Upper lobe of right lung (tissue), 1 donor: ENCODE measurements at places on chromosomes 11 and 22.
A peak's percentile ranks its signal among the peaks of the same experiment; 100 is the strongest.

DNA sequence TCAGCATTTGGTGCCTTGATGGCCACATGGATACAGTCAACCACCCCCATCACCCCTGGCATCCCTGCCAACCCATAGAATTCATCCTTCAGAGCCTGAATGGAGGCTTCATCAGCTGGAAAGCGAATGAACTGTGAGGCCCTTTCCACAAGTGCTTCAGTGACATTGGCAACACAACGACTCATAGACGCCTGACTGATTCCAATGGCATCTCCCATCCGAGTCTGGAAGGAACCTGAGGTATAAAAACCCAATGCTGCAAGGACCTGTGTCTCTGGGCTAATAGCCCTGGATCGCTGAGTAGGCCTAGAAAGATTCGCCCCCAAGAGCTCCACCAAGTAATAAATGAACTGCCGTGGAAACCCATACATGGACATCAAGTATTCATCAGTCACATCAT, 1.3 kb downstream of the HARBI1 start:
- no peaks in the 10 kb centered on the region for H3K36me3 ChIP-seq
- DNase-seq, result no peak
- H3K4me3 ChIP-seq, result no peak overlapping the region
- H3K27ac ChIP-seq, result no peak overlapping the region

- DNase-seq, result peak; percentile 9
- no peaks in the 10 kb centered on the region for H3K36me3 ChIP-seq
- H3K4me3 ChIP-seq, result no peak overlapping the region
Observed at GRCh38 chr22:36772451-36772850, 3.5 kb downstream of the IFT27 start.

DNA sequence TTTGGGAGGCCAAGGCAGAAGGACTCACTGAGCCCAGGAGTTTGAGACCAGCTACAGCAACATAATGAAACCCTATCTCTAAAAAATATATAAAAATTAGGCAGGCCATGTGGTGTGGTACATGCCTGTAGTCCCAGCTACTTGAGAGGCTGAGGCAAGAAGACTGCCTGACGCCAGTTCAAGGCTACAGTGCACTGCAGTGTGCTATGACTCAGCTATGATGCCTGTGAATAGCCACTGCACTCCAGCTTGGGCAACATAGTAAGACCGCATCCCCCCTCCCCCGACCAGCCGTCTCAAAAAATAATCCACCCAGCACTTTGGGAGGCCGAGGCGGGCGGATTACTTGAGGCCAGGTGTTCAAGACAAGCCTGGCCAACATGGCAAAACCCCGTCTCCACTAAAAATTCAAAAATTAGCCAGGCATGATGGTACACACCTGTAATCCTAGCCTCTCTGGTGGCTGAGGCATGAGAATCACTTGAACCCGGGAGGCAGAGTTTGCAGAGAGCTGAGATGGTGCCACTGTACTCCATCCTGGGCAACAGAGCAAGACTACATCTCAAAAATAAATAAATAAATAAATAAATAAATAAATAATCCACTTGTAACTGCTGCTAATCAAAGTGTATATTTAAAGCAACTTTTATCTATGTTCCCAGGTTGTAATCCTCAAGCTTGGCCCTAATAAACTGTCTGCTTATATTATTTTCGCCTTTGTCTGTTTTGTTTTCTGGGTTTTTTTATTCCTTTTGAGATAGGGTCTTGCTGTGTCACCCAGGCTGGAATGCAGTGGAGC, 7.8 kb downstream of the HPS5 start:
- H3K27me3 ChIP-seq, result no peaks in the 10 kb centered on the region
- H3K27ac ChIP-seq, result no peak overlapping the region
- H3K4me1 ChIP-seq, result peaks cover 26% of the 10 kb centered on the region

GRCh38 chr11:102932678-102933077, 22.9 kb downstream of the MMP13 start:
- H3K36me3 ChIP-seq, result no peaks in the 10 kb centered on the region
- no peak overlapping the region for H3K4me3 ChIP-seq
- no peak overlapping the region for H3K27ac ChIP-seq
- no peaks in the 10 kb centered on the region for H3K4me1 ChIP-seq
- H3K27me3 ChIP-seq, result no peaks in the 10 kb centered on the region

DNA sequence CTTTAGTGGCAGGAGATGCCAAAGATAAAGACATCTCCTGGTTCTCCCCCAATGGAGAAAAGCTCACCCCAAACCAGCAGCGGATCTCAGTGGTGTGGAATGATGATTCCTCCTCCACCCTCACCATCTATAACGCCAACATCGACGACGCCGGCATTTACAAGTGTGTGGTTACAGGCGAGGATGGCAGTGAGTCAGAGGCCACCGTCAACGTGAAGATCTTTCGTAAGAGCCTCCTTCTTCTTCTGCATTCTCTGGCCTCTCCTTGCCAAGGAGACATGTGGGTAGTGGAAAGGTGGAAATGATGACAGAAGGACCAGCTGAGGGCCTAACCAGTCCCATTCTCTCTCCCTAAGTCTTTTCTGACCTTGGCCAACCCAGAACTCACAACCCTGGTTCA, 110.1 kb upstream of the TTC12 start:
- no peaks in the 10 kb centered on the region for H3K27me3 ChIP-seq
- DNase-seq, result no peak
- no peaks in the 10 kb centered on the region for H3K36me3 ChIP-seq
- no peak overlapping the region for H3K27ac ChIP-seq
- H3K4me1 ChIP-seq, result no peaks in the 10 kb centered on the region
- H3K4me3 ChIP-seq, result no peak overlapping the region

GRCh38 chr11:118304568-118305248, at the start of gene CD3E:
CD3E (plus strand) TSS chr11:118304730; CDS start chr11:118304953, 223 bp downstream.
- H3K4me3 ChIP-seq, result peak within 1 kb of the TSS; percentile 30
- no peaks in the 10 kb centered on the region for H3K36me3 ChIP-seq
- H3K27ac ChIP-seq, result peak within 1 kb of the TSS; percentile 53
- H3K4me1 ChIP-seq, result no peaks in the 10 kb centered on the region
- DNase-seq, result no peak

GRCh38 chr22:35231585-35232084, 25.7 kb upstream of the HMGXB4 start:
- H3K36me3 ChIP-seq, result no peaks in the 10 kb centered on the region
- H3K4me3 ChIP-seq, result no peak overlapping the region
- H3K27me3 ChIP-seq, result no peaks in the 10 kb centered on the region
- no peak overlapping the region for H3K27ac ChIP-seq
- peak; percentile 81 for DNase-seq

DNA sequence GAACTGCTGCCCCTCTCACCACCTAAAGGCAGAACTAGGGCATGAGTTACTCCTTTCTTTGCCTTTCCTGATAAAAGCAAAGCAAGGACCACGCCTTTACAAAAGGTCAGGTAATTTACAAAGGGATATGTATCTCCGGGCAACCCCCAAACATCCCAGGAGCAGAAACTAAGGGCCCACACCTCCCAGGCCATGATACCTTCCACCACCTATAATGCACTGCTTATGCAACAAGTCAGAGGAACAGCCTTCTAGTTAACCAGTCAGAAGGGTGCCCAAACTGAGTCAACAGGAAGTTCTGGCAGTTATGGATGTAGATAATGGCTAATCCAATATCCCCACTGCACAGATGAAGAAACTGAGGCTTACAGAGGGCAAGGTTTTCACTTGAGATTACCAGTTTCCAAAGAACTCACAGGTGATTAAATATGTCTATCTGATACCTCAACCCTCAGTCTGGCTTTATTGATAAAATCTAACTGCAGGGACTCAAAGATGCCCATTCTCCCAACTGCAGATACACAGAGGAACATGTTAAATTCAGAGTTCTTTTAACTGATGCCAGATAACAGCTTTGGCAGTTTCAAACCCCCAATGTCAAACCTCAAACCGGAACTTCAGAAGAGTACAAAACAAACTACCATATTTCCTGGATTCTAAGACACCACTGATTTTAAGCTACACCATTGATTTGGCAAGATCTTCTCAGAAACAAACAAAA, 16.8 kb upstream of the CASTOR1 start:
- H3K27me3 ChIP-seq, result no peaks in the 10 kb centered on the region
- peak overlapping the region; percentile 18 for H3K4me3 ChIP-seq
- H3K36me3 ChIP-seq, result peaks cover 7% of the 10 kb centered on the region
- no peak for DNase-seq

DNA sequence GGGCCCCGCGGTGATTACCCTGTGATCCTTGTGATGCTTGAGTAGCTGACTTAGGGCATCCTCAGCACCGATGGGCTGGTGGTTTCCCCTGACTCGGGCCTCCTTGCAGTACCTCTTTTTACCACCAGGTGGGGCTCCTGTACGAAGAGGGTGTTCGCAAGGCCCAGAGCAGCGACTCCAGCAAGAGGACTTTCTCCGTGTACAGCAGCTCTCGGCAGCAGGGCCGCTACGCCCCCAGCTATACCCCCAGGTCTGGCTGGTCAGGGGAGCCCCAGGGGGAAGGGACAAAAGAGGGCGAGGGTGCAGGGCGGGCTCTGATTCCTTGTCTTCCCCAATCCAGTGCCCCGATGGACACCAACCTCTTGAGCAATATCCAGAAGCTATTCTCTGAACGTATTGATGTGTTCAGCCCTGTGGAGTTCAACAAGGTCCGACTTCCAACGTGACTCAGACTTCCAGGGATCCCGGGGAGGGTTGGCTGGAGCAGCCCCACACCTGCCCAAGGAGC, 1.3 kb upstream of the TM7SF2 start:
- DNase-seq, result peak; percentile 88
- H3K4me1 ChIP-seq, result peaks cover 25% of the 10 kb centered on the region
- H3K27me3 ChIP-seq, result no peaks in the 10 kb centered on the region
- H3K36me3 ChIP-seq, result peaks cover 26% of the 10 kb centered on the region
- no peak overlapping the region for H3K4me3 ChIP-seq

DNA sequence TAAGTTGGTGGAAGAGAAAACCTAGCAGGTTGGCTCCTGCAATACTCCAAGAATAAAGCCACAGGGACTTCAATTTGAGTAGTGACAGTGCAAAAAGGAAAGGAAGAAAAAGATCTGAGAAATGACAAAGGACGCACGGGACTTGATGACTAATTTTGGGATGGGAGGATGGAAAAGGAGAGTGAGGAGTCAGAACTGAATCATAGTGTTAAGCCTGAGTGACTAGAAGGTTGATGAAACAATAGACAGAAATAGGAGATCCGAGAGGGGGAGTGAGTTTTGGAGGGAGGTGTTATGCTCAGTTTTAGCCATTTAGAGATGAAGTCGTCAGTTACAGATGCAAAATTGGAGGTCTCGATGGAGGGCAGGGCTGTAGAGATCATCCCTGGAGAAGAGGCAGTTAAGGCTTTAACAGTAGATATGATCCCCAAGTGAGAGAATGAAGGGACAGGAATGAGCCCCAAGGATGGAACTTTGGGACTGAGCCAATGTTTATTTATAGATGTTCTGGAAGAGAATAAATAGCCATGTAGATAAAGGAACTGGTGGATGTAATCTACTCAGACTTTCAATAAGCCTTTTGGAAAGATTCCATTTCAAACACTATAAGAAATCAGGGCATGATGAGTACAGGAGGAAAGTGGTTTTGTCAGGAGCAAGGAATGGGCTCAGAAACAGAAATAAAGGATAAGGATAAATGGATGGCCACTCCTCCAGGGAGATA, 108.9 kb upstream of the NCAM1 start:
- DNase-seq, result no peak
- H3K4me3 ChIP-seq, result no peak overlapping the region
- H3K27me3 ChIP-seq, result no peaks in the 10 kb centered on the region
- H3K27ac ChIP-seq, result no peak overlapping the region
- no peaks in the 10 kb centered on the region for H3K36me3 ChIP-seq

GRCh38 chr11:113881856-113882255, 6.5 kb upstream of the USP28 start:
- no peaks in the 10 kb centered on the region for H3K27me3 ChIP-seq
- no peaks in the 10 kb centered on the region for H3K4me1 ChIP-seq
- no peak overlapping the region for H3K4me3 ChIP-seq
- DNase-seq, result no peak
- H3K36me3 ChIP-seq, result no peaks in the 10 kb centered on the region
- H3K27ac ChIP-seq, result no peak overlapping the region

DNA sequence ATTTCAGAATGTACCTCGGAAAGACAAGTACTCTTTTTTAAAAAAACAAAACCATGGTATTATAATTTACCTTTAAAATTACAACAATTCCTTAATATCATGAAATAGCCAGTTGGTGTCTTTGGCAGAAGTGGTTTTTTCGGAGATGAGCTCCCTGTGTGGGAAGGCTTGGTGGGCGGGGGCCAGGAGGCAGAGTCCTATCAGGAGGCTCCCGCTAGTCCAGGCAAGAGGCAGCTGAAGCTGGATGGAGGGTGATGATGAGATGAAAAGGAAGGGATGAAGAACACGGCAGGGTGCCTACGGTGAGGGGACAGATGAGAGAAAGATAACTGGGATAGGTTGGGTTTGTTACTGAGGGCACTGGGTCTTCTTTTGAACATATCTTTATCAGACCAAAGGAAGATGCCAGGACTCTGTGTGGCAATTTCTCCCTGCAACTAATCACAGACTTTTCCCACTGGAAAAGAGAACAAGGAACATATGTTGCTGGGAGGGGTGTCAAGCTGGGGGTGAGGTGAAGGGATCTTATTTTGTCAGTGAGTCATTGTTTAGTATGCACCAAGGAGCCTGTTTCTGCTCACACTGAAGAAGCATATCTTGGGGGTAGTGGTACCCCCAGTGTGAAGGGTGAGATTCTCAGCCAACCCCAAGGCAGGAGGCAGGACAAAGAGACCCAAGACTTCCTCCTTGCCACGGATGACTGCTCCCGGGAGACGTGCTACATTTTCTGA, 91.5 kb upstream of the YWHAH start:
- no peaks in the 10 kb centered on the region for H3K27me3 ChIP-seq
- no peak for DNase-seq
- H3K36me3 ChIP-seq, result peaks cover 64% of the 10 kb centered on the region
- no peak overlapping the region for H3K4me3 ChIP-seq
- H3K27ac ChIP-seq, result no peak overlapping the region

DNA sequence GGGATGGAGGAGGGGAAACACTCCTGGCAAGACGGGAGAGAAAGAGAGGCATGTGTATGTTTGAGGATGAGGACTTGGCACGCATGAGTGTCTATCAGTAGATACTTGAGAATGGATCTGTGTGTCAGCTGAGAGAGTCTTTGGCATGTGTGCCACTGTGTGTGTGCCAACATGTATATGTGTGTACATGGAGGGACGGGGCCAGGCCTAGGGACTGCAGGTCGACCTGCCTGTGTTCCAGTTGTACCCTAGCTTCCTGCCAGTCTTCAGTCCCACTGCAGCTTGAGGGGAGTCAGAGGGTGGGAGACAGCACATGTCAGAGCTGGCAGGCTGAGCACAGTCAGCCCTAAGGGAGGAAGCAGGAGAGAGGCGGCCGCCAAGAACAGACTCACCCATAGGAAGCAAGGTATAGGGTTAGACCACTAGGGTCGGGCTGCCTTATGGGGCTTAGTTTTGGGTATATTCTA, 5.6 kb downstream of the CLCF1 start:
- no peak overlapping the region for H3K27ac ChIP-seq
- H3K4me1 ChIP-seq, result peaks cover 60% of the 10 kb centered on the region
- no peaks in the 10 kb centered on the region for H3K27me3 ChIP-seq
- H3K4me3 ChIP-seq, result no peak overlapping the region

GRCh38 chr22:36770513-36771231, 5.2 kb downstream of the IFT27 start:
- no peaks in the 10 kb centered on the region for H3K27me3 ChIP-seq
- H3K27ac ChIP-seq, result no peak overlapping the region
- peak; percentile 40 for DNase-seq
- H3K4me1 ChIP-seq, result peaks cover 7% of the 10 kb centered on the region
- H3K4me3 ChIP-seq, result no peak overlapping the region
